ENCODE measurements at places on chromosomes 1 and 21.

DNA sequence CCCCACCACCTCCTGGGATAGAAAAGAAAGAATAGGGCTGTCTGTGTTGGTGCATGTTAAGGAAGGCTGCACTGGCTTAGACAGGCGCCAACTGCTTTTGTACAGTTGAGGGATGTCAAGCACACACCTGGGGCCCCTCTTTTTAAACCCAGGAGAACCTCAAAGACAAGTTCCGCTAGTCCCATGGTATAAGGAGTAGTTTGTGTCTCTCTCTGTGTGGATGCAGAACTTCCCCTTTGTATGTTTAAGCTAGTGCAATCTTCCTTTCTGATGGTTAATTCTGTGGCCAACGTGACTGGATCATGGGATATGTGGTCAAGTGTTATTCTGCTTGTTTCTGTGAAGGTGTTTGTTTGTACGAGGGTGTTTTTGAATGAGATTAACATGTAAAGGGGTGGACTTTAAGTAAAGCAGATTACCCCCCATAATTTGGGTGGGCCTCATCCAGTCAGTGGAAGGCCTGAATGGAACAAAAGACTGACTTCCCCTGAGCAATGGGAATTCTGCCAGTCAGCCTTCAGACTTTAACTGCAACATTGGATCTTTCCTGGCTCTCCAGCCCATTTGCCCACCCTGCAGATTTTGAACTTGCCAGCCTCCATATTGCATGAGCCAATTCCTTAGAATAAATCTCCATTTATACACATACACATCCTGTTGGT lies 9.5 kb upstream of the DUSP10 start:
- no peak for DNase-seq

DNA sequence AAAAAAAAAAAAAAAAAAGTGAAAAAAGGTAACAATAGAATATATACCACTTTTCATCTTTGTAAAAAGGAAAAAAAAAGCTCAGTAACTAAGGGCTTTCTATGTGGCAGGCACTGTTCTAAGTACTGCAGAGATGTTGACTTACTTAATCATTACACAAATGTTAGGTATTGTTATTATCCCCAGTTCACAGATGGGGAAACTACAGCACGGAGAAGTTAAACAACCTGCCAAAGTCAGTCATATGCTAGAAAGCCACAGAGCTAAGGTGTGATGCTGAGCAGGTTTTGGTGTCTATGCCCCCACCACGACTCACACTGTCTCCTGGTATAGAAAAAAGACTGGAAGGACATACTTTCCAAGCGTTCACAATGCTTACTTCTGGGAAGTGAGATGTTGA lies 6.6 kb upstream of the PNRC2 start:
- no peak for DNase-seq

GRCh38 chr1:6447818-6448748 lies 17.9 kb downstream of the TNFRSF25 start:
- peak; percentile 51 for DNase-seq

GRCh38 chr1:160491017-160491416 lies 32.0 kb downstream of the SLAMF6 start:
- DNase-seq = no peak

DNA sequence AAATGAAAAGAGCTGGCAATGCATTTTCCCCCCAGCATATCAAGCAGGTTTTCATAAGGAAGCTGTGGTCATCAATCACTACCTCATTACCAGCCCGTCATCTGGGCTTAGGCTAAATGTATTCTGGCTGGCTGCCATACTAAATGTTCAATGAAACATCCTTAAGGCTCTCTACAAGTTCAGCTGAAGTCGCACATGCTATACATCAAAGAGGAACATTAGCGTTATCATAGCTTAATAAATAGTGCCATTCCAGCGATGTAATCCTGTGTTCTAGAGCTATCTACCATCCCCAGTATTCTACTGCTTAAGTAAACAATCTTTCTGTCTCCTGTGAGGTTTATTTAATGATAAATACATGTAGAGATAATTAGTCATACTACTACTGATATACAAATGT lies 288.8 kb downstream of the DPYD start:
- no peak for DNase-seq

DNA sequence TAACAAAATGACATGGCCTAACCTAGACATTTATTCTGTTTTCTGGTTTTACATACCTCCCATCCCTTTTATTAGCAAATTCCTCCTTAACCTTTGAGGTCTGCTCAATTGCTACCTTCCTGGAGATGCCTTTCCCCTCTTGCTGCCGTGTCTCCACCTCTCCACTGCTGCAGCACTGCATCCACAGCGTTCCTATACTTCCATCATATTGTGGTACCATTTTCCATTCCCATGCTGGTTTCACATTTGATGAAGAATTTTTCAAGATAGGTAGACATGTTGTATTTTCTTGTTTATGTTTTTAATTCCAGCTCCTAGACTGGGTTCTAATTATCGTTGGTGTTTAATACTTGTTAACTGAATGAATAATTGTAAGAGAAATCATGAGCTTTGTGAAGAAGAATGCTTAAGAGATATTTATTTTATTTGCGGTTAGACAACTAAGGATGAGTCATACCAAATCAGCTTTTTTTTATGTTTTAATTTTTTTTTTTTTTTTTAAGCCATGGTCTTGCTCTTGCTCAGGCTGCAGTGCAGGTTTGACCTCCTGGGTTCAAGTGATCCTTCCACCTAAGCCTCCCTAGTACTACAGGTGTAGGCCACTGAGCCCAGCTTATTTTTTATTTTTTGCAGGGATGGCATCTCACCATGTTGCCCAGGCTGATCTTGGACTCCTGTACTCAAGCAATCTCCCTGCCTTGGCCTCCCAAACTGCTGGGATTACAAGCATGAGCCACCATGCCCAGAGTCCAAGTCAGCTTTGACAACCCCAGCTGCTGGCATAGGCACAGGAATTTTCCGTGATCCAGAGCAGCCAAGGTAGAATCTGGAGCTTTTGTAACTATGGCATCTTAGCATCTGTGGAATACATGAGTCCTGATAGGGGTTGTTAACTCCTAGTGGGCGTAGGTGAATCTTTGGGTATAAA lies 44.0 kb downstream of the ATP6V1G3 start:
- DNase-seq = no peak

GRCh38 chr1:236975461-236975860 lies 28.8 kb downstream of the MT1HL1 start:
- no peak for DNase-seq

- DNase-seq = no peak
Observed at GRCh38 chr1:107430540-107431228, 289.8 kb downstream of the NTNG1 start.

GRCh38 chr1:22788254-22788661 lies 77.6 kb downstream of the EPHB2 start:
- DNase-seq = no peak

GRCh38 chr21:14677013-14677412 lies 130.9 kb upstream of the SAMSN1 start:
- no peak for DNase-seq

GRCh38 chr1:178857126-178857525 lies 13.8 kb downstream of the ANGPTL1 start:
- no peak for DNase-seq

- DNase-seq = no peak
Observed at GRCh38 chr1:234936612-234937389, 191.8 kb downstream of the TOMM20 start.

DNA sequence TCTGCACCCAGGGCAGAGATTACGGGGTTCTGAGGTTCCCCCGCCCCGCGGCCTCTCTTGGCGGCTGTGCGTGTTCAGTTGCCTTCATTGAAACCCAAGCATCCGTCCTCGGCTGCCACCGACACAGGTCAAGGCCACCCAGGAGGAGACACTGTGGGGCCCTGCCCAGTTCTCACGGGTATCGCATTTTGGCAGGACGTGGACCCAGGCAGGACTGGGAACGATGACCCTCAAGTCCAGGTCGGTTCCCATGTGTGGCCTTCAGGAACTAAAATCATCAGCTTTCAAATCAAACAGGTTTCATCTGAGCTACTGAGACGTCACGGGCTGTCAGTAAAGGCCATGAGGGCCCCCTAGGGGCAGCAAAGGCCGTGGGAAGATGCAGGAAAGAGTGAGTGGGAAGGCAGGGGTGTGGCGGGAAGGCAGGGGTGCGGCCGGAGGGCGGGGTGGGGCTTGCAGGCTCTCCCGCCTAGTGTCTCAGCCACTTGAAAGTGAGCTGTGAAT lies 7.0 kb upstream of the C1orf174 start:
- DNase-seq = no peak

DNA sequence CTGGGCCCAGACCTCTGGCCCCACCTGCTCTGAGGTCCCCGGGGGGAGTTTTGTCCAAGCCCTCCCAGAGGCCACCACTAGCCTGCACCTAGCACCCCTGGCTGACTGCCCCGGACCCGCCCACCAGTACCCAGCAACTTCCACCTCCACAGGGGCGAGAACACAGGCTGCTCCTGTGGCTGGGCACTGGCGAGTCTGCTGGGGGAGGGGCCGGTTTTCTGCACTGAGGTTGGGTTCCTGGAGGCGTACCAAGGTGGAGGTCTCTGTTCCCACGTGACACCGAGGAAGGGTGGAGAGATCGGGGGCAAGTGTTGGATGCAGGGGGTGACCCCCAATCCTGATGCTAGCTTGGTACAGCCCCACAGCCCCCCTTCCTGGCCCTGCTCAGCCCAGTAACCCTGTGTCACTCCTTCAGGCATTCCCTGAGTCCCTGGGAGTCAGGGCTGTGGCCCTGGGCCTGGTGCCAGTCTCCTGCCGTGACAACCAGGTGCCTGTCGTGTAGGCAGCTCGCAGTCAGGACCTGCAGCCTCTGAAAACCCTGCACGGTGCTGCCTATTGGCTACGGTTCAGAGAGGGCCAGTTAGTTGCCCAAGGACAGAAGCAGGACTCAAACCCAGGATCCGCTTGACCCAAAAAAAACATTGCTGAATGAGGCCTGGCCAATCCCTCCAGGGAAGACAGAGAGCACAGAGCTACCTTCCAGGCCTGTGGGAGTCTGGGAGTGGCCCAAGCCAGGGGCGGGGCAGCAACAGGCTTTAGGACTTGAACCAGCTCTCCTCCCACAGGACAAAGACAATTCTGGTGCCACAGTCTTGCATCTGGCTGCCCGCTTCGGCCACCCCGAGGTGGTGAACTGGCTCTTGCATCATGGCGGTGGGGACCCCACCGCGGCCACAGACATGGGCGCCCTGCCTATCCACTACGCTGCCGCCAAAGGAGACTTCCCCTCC lies 3.1 kb downstream of the ESPN start:
- DNase-seq = no peak

DNA sequence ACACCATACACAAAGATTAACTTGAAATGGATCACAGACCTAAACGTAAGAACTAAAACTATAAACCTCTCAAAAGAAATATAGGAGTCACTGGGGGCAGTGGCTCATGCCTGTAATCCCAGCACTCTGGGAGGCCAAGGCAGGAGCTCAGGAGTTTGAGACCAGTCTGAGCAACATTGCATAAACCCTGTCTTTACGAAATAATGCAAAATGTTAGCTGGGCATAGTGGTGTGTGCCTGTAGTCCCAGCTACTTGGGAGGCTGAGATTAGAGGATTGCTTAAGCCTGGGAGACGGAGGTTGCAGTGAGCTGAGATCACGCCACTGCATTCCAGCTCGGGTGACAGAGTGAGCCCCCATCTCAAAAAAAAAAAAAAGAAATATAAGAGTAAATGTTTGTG lies 46.7 kb upstream of the SERBP1 start:
- no peak for DNase-seq

DNA sequence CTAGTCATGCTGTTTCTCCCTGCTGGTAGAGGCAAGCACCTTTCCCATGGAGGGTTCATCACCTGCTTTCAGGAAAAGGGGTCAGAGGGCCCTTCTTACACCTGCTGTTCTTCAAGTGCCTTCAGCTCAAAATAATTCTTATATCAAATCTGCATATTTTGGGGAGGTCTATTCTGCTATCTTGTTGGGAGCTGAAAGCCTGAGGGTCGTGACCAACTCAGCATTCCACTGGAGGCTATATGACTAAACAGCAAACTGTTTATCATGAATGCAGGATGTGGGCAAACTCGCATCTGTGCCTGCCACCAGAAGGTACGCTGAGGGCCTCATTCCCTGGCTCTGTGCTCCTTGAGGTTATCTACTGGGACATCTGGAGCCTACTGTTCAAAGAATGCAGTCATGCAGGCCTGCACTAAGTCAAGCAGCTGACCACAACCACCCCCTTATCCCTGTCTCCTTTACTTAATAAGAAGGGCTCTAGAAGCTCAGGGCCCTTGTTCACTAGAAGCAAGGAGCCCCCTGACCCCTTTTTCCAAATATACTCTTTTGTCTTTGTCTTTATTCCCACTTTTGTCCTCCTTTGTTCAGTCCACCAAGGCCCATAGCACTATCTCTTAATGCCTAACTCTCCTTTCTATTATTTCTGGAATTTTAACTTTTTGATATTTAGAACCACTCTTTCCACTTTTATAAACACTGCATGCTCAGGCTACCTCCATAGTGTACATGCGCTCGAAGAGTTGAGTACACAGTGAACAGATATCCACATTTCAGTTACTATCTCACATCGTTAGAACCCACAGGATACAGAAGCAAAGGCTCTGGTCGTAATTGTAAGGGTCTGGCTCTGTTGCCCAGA lies 4.5 kb upstream of the TRIM17 start:
- no peak for DNase-seq

GRCh38 chr1:4075436-4076225 lies 175.6 kb upstream of the C1orf174 start:
- DNase-seq = no peak

DNA sequence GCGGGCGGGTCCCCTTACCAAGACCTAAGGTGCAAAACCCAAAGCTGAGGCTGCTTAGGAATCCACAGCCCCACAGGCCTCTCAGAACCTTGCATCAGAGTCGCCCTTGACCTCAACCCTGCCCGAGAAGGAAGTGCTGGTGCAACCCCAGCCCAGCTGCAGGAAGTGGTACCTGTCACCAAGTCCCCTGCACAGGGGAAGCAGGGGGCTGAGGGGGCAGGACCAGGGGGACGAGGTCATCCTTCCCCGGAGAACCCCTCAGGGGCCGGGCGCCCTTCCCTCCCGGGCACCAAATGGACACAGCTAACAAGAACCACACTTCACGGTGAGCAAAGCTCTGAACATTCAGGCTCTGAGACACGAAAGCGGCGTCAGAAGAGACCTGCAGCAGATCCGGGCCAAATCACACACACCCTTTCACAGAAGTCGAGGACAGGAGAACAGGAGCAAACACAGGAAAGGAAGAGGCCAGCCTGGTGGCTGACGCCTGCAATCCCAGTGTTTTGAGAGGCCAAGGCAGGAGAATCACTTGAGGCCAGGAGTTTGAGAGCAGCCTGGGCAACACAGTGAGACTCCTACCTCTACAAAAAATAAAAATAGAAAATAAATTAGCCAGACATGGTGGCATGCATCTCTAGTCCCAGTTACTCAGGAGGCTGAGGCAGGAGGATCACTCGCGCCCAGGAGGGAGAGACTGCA lies 6.4 kb downstream of the ITGB2 start:
- DNase-seq = no peak

GRCh38 chr1:209860293-209860881 lies 32.6 kb downstream of the UTP25 start:
- peak; percentile 74 for DNase-seq

- DNase-seq = no peak
Observed at GRCh38 chr1:164718821-164719220, 159.8 kb downstream of the PBX1 start.
